Left renal cortex interstitium (tissue), 4 donors: ENCODE measurements at places on chromosomes 7 and 10. TPM values are rescaled to one million over a fixed set of nuclear protein-coding genes. Genes with fewer than 3 reads are reported as not detected.

- no peak for DNase-seq
These were observed 17.0 kb upstream of the CASD1 start for GRCh38 chr7:94492601-94493000.

The C7orf33 gene
- not detected for polyA plus RNA-seq

DNA sequence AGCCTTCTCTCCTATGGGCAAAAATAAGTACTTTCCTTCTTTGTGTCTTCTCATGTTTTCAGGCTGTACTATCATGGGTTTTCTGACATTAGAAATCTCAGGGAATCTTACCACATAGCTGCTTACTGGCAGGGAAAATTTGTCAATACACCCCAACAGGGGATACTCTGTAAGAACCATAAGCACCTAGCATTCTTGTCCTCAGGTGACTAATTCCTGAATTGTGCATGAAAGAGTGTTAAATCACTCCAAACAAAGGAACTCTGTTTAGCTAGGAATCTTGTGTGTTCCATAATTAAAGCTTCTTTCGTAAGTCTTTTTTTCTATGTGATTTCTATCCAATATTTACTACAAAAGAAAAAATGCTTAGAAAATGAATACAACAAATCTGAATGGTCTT, 206.7 kb upstream of the POT1 start:
- DNase-seq: no peak

The TMEM184A gene
- polyA plus RNA-seq: 11.5 TPM

- DNase-seq: no peak
These were observed 1.0 kb downstream of the CYP51A1 start for GRCh38 chr7:92133133-92133736.

DNA sequence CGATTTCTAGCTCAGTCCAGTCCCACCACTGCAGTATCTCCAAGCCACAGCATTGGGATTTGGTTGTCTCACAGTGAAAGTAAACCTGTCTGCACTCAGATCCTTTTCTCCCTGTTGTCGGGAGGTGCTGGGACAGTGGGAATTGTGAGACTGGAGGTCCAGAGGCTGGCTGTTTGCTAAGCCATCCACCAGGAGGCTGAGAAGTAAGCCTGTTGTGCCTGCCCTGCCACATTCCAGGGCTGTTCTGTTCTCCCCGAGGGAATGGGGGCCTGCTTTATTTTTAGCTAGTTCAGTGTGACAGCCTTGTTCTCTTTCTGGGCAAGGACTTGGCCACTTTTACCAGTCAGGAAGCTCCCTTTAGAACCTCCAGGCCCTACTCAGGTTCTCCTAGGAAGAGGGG, 54.9 kb downstream of the HK1 start:
- no peak for DNase-seq

DNA sequence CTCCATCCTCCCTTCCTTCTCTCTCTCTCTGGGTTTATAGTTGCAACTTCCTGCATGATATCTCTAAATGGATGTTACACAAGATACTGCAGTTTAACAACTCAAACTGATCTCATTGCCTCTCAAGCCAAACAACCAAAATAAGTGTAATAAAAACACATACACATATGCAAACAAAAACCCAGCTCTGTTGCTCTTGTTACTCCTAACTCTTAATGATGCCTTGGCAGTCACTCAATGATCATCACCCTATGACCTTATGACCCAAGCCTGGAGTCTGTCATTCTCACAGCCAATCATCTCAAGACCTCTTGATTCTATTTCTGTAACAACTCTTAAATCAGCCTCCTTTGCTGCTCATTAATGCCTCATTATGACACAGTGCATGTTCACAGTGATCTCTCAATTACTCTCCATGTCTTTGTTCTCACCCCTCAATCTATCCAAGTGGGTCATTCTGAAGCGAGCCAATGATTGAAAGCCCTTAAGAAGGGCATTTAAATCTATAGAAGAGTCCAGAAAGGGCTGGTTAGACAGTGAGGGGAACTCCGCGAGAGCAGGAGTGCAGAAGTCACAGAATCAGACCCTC, 210.9 kb downstream of the INHBA start:
- DNase-seq: peak; percentile 21

- no peak for DNase-seq
These were observed 46.9 kb upstream of the SFMBT2 start for GRCh38 chr10:7457478-7458316.

GRCh38 chr7:45506059-45506458, 68.1 kb upstream of the ADCY1 start:
- DNase-seq: no peak

- no peak for DNase-seq
These were observed 19.4 kb downstream of the ITGB1 start for GRCh38 chr10:32938554-32939061.

GRCh38 chr7:117132321-117133120, 179.2 kb downstream of the ST7 start:
- DNase-seq: no peak

The LRRC61 gene
- 33.8 TPM for polyA plus RNA-seq

DNA sequence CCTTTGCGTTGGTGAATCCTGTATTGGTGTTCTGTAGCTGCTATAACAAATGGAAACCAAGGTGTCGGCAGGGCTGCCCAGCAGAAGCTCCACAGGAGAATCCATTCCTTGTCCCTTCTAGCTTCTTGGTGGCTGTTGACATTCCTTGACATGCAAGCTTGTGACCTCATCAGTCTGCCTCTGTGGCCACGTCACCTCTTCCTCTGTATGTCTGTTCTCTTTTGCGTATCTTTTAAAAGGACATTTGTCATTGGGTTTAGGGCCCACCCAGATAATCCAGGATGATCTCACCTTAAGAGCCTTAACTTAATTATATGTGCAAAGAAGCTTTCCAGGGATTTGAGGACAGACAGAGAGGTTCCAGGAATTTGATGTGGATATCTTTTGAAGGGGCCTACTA, 15.3 kb upstream of the ZCCHC24 start:
- DNase-seq: no peak

The EVX1 gene
- polyA plus RNA-seq: 0.06 TPM

DNA sequence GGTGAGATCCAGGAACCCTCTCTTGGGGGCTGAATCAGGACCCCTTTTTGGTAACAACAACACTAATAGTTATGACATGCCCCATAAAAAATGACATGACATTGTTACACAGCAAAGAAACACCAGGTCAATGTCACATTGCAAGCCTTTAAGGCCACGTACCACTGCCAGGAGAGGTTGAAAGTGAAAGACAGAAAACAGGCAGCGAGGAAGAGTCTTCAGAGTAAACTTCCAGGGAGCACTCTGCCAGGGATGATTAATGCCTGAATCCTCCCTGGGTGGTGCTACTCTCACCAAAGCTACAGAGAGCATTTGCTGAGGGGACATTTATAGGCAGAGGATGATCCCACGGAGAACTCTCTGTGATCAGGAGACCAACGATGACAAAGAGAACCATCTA, 551.6 kb downstream of the CALN1 start:
- no peak for DNase-seq

The CHST12 gene
- polyA plus RNA-seq: 16.7 TPM

The HIBADH gene
- 74.1 TPM for polyA plus RNA-seq

The FEZF1 gene
- polyA plus RNA-seq: not detected

- DNase-seq: no peak
These were observed 15.3 kb downstream of the EDRF1 start for GRCh38 chr10:125734823-125735222.

GRCh38 chr10:14737808-14738545, 36.7 kb downstream of the FAM107B start:
- DNase-seq: no peak

- no peak for DNase-seq
These were observed 27.3 kb downstream of the SEC23IP start for GRCh38 chr10:119919826-119920225.

The CEP55 gene
- polyA plus RNA-seq: 12.9 TPM

GRCh38 chr7:29292886-29293658, 98.5 kb downstream of the CHN2 start:
- DNase-seq: no peak

The NYAP1 gene
- polyA plus RNA-seq: 3.7 TPM

The FAM180A gene
- 0.19 TPM for polyA plus RNA-seq

DNA sequence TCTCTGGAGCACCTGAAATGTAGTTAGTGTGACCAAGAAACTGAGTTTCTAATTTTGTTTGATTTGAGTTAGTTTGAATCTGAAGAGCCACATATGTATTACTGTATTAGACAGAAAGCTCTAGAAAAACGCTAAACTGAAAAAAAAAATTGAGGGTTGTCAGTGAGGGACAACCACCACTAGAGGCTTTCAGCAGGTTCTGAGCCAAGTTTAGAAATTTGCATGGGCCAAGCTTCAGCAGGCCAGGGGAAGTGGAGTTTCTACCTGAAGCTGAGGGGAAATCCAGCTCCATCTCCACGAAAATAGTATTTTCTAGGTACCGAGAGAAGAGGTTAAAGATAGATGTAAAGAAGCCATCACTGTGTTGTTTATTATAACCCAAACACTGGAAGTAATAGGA, 77.9 kb upstream of the PLXNA4 start:
- no peak for DNase-seq

GRCh38 chr10:69893271-69893900, 91.7 kb downstream of the COL13A1 start:
- DNase-seq: no peak

DNA sequence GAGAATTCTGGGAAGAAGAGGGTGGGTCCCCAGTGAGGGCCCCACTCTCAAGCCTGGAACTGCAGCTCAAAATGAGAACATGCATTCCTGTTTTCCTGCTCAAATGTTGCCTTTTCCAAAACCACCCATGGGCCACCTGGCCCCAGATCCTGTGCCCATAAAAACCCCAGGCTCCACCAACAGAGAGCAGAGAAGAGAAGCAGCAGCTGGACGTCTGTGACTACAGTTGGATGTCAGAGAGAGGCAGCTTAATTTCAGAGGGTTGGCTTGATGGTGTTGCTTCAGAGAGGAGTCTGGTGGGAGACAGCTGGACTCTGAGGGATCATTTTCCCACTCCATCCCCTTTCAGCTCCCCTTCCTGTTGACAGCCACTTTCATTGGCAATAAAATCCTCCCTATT, 256.4 kb downstream of the FZD1 start:
- no peak for DNase-seq

- no peak for DNase-seq
These were observed 98.5 kb downstream of the GRB10 start for GRCh38 chr7:50684011-50684712.

The GRM3 gene
- 0.27 TPM for polyA plus RNA-seq

The FAM185A gene
- polyA plus RNA-seq: 13.2 TPM

The C10orf67 gene
- 2.3 TPM for polyA plus RNA-seq

The PRSS37 gene
- polyA plus RNA-seq: 0.07 TPM

DNA sequence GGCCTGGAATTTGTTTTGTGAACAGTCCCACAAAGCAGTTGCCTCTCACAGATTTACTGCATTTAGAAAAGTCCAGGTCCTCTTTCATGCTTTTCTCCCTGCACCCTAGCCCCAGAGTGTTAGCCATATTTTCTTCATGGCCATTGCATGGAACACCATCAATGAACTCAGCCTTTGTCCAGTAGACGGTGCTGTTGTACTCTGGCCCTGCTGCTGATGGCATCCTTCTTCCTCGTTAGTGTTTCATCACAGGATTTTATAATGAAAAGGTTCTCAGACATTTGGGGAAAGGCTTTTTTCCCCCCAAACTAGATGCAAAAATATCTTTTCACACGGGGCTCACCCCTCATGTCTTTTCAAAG, 93.0 kb upstream of the SLC25A13 start:
- DNase-seq: no peak

The PON1 gene
- polyA plus RNA-seq: 1.4 TPM

DNA sequence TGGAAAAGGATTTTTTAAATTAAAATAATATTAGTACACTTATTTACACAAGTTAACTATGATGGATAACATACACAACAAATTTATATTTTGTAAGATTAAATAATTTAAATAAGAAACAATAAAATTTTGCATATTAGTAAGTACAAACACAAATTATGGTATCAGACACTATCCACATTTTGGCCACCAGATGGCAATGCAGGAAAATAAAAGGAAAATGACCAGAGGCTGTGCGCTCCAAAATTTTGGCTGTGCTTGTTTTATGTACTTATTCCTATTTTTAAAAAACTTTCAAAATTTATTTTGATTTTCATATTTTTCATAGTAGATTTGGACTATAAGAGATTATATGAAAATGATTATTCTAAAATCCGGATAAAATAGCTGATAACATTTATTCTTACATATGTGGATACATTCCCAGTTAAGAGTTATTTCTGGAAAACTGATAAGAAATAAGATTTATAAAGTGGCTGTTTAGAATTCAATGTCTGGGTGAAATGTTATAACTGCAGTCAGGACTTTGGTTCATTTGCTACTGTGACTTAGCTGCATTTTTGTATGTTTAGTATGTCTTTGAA, 274.7 kb upstream of the HGF start:
- DNase-seq: peak; percentile 53

GRCh38 chr7:158842486-158842885, 13.2 kb upstream of the ESYT2 start:
- DNase-seq: no peak

GRCh38 chr7:2353113-2353935, 1.3 kb upstream of the EIF3B start:
- no peak for DNase-seq

DNA sequence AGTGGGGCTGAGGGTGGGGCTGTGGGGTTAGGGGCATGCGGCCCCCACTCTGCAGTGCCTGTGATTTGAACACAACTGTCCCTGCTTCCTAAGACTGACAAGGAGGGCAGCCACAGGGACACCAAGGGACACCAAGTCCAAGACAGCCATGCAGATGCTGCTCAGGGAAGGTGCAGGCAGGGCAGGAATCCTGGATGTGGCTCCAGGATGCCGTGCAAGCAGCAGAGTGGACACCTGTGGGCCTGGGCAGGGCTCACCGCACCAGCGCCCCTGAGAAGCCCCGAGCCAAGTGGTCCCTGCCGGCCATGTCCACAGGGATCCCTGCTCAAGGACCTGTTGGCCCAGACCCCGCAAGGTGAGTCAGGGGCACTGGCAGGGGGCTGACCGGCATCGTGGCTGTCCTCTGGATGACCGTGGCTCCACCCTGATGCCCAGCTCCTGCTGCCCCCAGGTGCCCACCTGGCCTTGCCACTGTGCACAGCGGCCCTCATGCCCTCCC, 58.5 kb downstream of the STK32C start:
- DNase-seq: no peak

DNA sequence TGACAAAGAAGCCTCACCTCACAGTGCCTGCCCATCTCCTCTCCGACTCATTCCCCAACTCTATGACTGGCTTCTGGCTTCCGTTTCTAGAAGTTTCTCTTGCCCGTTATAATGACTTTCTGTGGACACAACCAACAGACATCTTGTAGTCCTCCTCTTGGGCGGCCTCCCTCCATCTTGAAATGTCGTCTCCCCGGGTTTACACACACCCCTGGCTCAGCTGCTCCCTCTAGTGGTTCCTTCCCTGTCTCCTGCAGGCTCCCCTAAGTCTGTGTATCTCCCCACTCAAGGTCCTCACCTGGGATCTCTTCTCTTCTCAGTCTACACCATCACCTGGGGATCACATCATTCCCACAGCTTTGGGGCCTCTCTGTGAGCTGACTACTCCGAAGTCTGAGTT, 123.4 kb upstream of the NEBL start:
- DNase-seq: no peak

The FAM237B gene
- polyA plus RNA-seq: 0.23 TPM

The PTER gene
- polyA plus RNA-seq: 24.4 TPM

DNA sequence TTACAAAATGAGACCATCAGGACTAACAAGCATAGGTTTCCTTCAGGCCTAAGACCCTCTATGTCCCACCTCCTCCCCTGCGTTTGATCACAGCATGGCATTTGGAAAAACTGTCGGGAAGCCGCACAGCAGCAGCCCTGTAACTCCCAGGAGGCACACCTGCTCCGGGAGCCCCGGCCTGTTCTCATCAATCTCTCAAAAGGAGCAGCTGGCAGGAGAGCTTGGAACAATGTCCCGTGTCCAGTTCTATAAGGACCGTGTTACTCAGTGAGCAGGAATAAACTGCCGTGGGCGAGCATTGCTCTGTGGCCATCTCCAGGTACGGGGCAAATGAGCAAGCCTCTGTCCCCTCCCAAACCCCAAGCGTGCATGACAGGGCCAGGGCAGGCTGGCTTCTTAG, 236.9 kb downstream of the SFMBT2 start:
- no peak for DNase-seq
